Activated naive CD4-positive, alpha-beta T cell treated with anti-CD3 and anti-CD28 coated beads, Interleukin-2, amount 50 U/mL, for 72 hours (primary cell): ENCODE measurements at places on chromosomes 6 and 20.

DNA sequence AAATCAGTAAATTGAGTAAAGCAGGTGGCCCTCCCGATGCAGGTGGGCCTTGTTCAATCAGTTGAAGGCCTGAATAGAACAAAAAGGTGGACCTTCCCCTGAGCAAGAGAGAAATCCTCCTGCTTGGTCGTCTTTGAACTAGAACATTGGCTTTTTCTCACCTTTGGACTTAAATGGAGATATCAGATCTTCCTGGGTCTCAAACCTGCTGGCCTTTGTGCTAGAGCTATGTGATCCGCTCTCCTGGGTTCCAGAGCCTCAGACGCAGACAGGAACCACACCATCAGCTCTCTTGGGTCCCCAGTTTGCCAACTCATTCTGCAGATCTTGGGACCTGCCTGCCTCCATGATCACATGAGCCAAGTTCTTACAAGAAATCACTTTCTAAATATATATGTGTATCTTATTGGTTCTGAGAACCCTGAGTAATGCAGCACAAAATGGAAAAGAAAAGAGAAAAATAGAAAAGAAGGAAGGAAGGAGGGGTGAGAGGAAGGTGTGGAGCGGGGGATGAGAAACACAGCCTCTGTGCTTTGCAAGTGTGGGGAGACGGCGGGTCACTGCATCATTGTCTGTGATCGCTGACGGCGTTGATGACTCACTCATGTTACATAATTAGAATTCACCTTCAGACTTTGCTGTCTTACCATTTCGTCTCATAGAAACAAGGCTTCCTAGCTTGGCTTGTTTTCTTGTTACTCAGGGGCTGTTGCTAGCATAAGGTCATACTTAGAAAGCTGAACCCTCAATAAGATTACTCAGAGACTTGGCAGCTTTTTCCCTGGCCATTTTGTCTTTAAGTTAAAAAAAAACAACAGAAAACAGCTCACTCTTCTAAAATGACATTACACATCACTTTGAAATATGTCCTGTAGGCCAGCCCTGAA lies 85.7 kb upstream of the NEDD9 start:
- DNase-seq: no peak

- DNase-seq: no peak
Observed at GRCh38 chr20:20235681-20236080, 132.2 kb upstream of the INSM1 start.

DNA sequence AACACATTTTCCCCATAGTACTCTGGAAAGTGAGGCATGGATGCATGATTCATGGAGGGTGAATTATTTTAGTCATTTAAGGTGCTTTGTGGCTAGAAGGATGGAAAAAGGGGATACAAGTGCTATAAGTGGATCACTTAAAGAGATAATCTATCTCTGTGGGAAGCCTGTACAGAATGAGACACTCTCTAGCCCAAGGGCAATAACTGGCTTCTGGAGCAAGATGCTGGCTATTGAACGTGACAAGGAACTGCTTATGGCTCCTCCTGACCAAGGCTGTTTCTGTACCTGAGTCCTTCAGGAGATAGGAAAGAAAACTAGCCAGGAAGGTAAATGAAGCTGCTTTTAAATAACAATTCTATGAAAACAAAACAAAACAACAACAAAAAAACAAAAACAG lies 590.7 kb downstream of the EYS start:
- DNase-seq: no peak

- no peak for DNase-seq
Observed at GRCh38 chr6:73608761-73609160, 45.0 kb downstream of the SLC17A5 start.

DNA sequence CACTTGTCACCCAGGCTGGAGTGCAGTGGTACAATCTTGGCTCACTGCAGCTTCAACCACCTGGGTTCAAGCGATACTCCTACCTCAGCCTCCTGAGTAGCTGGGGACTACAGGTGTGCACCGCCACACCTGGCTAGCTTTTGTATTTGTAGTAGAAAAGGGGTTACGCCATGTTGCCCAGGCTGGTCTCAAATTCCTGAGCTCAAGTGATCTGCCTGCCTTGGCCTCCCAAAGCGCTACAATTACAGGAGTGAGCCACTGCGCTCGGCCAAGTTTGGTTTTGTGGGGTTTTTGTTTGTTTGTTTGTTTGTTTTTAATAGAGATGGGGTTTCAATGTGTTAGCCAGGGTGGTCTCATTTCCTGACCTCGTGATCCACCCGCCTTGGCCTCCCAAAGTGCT lies 12.3 kb downstream of the LOC128125822 start:
- DNase-seq: no peak

GRCh38 chr6:57328074-57328473 lies 10.6 kb downstream of the PRIM2 start:
- no peak for DNase-seq

GRCh38 chr6:157220485-157220884 lies 102.8 kb downstream of the TMEM242 start:
- no peak for DNase-seq

DNA sequence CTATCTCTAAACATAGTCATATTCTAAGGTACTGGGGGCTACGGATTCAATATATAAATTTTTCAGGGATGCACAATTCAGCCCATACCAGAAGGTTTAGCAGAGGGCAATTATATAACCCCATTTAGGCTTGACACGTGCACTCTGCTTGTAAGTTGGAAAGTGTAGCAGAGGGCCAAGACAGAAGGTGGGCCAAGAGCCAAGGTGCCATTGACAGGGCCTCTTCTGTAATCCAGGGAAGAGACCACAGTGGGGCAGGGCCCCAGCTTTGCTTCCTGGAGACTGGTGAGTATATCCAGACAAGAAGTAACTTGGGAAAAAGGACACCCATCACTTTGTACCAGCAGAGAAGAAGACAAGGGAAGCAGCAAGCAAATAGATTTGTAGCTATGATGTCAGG lies 672.4 kb upstream of the MARCKS start:
- no peak for DNase-seq

GRCh38 chr20:21703717-21704407 lies 1.6 kb upstream of the PAX1 start:
- no peak for DNase-seq

DNA sequence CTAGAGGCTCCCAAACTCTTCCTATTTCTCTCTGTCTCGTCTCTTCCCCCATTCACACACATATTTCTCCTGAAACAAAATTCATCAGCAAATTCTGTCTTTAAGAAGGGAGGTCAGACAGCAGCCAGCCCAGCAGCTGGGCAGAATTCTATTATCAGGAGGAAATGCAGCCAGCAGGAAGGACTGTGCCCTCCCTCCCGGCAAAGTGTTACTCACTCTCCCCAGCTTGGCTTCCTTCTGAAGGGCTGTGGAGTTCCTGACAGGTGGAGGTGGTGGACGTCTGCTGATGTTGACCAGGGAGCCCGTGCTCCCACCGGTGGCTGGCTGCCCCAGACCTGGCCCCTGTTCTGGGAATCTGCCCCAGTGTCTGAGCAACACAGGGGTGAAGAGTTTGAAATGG lies 37.3 kb downstream of the KCNB1 start:
- DNase-seq: no peak

DNA sequence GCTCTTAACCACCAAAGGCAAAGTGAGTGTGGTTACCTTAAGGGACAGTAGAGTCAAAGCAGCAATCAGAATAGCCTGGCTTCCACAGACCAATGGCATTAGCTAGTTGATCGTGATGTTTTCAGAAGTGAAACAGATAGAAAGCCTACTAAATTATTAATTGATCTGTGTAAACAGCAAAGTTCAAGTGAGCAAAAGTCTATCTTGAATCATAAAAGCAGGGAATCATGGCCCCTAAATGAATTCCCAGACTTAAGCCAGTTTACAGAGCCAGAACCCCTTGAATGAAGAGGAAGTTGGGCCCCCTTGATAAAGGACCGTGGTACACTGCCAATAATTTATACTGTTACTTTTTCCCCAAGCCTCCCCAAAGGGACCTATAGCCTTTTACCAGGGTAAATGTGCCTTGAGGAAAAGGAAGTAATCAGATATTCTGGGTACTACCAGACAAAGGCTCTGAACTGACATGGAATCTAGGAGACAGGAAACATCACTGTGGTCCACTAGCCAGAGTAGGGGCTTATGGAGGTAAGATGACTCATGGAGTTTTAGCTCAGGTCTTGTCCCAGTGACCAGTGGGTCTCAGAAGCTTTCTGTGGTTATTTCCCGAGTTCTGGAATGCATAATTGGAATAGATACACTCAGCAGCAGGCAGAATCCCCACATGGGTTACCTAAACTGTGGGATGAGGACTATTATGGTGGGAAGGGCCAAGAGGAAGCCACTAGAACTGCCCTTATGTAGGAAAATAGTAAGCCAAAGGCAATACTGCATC lies 317.5 kb downstream of the CD83 start:
- DNase-seq: no peak

- peak; percentile 50 for DNase-seq
Observed at GRCh38 chr6:34132486-34133185, 13.3 kb downstream of the GRM4 start.

GRCh38 chr6:12537389-12537788 lies 179.2 kb upstream of the PHACTR1 start:
- DNase-seq: no peak

GRCh38 chr20:46681032-46681854 lies 8.0 kb downstream of the TP53RK start:
- DNase-seq: no peak

- no peak for DNase-seq
Observed at GRCh38 chr6:82208913-82209312, 38.6 kb downstream of the IBTK start.

GRCh38 chr6:52388790-52389189 lies 26.8 kb downstream of the PAQR8 start:
- DNase-seq: no peak
